Breast epithelium (tissue), 4 donors: ENCODE measurements at places on chromosomes 7 and 10. TPM values are rescaled to one million over a fixed set of nuclear protein-coding genes. Genes with fewer than 3 reads are reported as not detected.

GRCh38 chr7:77525231-77525630 is 11.9 kb upstream of the PTPN12 start:
- no peaks in the 10 kb centered on the region for H3K4me1 ChIP-seq
- H3K36me3 ChIP-seq: no peaks in the 10 kb centered on the region
- no peaks in the 10 kb centered on the region for H3K27me3 ChIP-seq
- no peak for DNase-seq
- H3K4me3 ChIP-seq: no peak overlapping the region

DNA sequence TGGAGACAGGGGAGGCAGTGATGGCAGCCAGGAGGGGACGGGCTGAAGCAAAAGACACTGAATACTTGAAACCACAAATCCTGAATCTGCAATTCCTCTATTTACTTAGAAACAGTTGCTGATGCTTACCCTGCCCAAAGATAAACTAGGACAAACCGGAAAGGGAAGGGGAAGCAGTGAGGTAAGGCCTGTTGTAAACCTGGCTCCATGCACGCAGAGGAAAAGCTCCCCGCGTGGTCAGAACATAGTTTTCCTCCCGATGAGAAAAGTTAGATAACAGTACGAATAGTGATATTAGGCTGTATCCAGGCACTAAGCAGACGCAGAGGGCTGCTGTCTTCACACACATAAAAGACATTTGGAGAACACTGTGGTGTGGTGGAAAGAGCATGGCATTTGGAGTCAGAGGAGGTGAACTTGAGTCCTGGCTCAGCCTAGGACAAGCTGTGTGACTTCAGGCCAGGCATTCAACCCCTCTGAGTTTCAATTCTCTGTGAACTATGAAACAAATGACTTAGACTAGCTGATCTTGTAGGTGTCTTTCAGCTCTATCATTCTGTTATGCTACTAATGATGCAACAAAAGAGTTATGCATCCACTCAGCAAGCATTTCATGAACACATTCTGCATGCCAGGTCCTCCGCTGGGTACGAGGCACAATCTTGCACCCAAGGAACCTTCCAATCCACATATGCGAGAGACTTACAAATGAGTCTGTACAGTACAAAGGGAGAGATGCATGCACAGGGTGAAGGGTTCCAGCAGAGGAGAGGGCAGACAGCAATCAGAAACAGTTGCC is 80.9 kb downstream of the SORBS1 start:
- H3K4me1 ChIP-seq: peaks cover 12% of the 10 kb centered on the region
- no peaks in the 10 kb centered on the region for H3K36me3 ChIP-seq
- no peak for DNase-seq
- H3K4me3 ChIP-seq: no peak overlapping the region
- no peaks in the 10 kb centered on the region for H3K27me3 ChIP-seq

- H3K4me1 ChIP-seq: no peaks in the 10 kb centered on the region
- H3K36me3 ChIP-seq: no peaks in the 10 kb centered on the region
- H3K4me3 ChIP-seq: no peak overlapping the region
Observed at GRCh38 chr10:98351831-98352402, 63.1 kb downstream of the PYROXD2 start.

- H3K36me3 ChIP-seq: no peaks in the 10 kb centered on the region
- H3K27ac ChIP-seq: no peak overlapping the region
- DNase-seq: no peak
- no peaks in the 10 kb centered on the region for H3K27me3 ChIP-seq
- H3K4me3 ChIP-seq: no peak overlapping the region
Observed at GRCh38 chr10:99290306-99290705, 38.9 kb upstream of the CNNM1 start.

GRCh38 chr7:90668992-90669391 is 72.9 kb downstream of the CDK14 start:
- DNase-seq: no peak
- H3K27me3 ChIP-seq: no peaks in the 10 kb centered on the region
- H3K4me1 ChIP-seq: no peaks in the 10 kb centered on the region
- no peak overlapping the region for H3K4me3 ChIP-seq
- no peak overlapping the region for H3K27ac ChIP-seq

- no peaks in the 10 kb centered on the region for H3K36me3 ChIP-seq
- H3K4me3 ChIP-seq: no peak overlapping the region
- no peaks in the 10 kb centered on the region for H3K27me3 ChIP-seq
- no peak for DNase-seq
- no peaks in the 10 kb centered on the region for H3K4me1 ChIP-seq
Observed at GRCh38 chr7:128045766-128046165, 14.5 kb upstream of the LRRC4 start.

GRCh38 chr10:124725791-124726190 is 18.4 kb downstream of the FAM53B start:
- H3K27me3 ChIP-seq: no peaks in the 10 kb centered on the region
- no peak overlapping the region for H3K27ac ChIP-seq
- H3K36me3 ChIP-seq: no peaks in the 10 kb centered on the region

DNA sequence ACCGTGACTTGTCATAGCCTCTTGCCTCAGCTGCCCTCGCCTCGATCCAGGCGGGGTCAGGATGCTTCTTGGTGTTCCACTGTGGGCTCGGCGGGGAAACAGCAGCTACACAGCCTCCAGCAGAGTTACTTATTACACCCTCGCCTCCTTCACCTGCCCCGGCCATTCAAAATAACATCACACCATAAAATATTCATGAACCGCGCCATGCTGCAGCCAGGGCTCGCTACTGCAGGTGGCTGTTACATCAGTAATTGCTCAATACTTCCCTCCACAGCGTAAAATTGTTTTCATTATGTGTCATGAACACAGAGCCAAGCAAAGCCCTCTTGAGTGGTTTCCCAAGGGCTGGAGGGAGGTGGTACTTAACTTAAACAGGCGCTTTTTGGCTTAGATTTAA is 241.5 kb upstream of the SP8 start:
- H3K27ac ChIP-seq: no peak overlapping the region
- no peak overlapping the region for H3K4me3 ChIP-seq
- H3K27me3 ChIP-seq: peaks cover 7% of the 10 kb centered on the region
- H3K36me3 ChIP-seq: no peaks in the 10 kb centered on the region
- H3K4me1 ChIP-seq: no peaks in the 10 kb centered on the region

- no peak overlapping the region for H3K4me3 ChIP-seq
- H3K27me3 ChIP-seq: no peaks in the 10 kb centered on the region
- H3K27ac ChIP-seq: no peak overlapping the region
- H3K4me1 ChIP-seq: no peaks in the 10 kb centered on the region
- no peak for DNase-seq
Observed at GRCh38 chr10:127345231-127345965, 149.0 kb upstream of the INSYN2A start.

DNA sequence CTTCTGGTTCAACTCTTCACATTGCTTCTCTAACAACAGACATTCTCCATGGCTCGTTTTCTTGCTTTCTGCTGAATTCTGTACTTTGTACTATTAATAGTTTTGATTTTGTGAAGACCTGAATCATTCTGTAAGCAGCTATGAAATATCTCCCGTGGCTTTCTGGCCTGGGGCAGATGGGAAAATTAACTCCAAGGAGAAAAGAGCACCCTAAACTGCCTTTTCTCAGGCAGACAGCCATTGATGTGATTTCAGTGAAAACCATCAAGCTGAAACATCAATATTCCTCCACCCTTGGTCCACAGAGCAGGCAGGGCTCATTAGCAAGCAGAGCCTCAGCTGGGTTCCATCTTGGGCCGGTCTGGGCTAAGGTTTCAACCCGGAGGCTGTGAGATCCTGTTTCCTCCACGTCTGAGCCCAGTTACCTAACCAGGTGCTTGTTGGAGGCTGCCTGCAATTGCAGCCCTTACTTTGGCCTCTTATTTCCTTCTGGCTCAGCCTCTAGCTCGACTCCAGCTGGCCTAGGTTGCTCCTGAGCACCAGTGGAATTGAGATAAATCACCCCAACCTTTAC is 21.1 kb upstream of the EZH2 start:
- H3K4me3 ChIP-seq: no peak overlapping the region
- H3K36me3 ChIP-seq: no peaks in the 10 kb centered on the region
- no peak overlapping the region for H3K27ac ChIP-seq
- H3K4me1 ChIP-seq: no peaks in the 10 kb centered on the region
- no peak for DNase-seq
- no peaks in the 10 kb centered on the region for H3K27me3 ChIP-seq

- H3K36me3 ChIP-seq: no peaks in the 10 kb centered on the region
- H3K4me1 ChIP-seq: no peaks in the 10 kb centered on the region
- H3K4me3 ChIP-seq: peak within 1 kb of the TSS; percentile 47
- H3K27me3 ChIP-seq: no peaks in the 10 kb centered on the region
Observed at GRCh38 chr7:20217193-20217948, at the start of gene MACC1. Gene MACC1, minus strand, starts transcription at chr7:20217384. Its CDS starts 55,522 bp downstream, at chr7:20161862.

- H3K27ac ChIP-seq: no peak overlapping the region
- H3K36me3 ChIP-seq: no peaks in the 10 kb centered on the region
- no peak for DNase-seq
- no peaks in the 10 kb centered on the region for H3K4me1 ChIP-seq
- no peaks in the 10 kb centered on the region for H3K27me3 ChIP-seq
- H3K4me3 ChIP-seq: no peak overlapping the region
Observed at GRCh38 chr10:103605359-103606096, 112.0 kb downstream of the NEURL1 start.

DNA sequence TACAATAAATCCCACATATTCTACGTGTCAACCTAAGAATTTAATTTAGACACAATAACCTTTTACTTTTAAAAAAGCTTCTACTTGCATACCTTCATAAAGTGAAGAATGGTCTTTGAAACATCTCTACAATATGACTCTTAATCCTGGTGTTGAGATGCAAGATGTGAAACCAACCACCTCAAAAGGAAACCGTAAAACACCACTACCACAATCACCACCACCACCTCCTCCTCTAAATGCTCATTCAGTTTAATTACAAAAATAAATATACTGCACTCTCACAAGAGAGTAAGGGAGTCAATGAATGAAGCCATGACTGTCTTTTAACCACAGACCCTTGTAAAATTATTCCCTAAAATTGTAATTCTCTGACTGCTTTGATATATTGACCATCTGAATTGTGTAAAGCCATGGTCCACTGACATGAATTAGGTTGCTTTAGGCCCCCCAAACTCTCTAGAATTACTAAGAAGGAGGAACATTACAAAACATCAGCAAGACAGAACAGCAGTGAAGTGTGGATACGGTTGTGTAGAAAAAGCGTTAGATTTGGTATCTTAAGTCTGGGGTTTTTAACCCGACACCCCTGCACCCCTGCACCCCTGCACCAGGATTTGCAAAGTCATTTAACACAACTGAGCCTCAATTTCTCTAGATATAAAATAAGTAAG is 171.4 kb downstream of the SFMBT2 start:
- no peaks in the 10 kb centered on the region for H3K36me3 ChIP-seq
- H3K4me3 ChIP-seq: no peak overlapping the region

- H3K4me1 ChIP-seq: no peaks in the 10 kb centered on the region
- H3K4me3 ChIP-seq: no peak overlapping the region
- H3K27me3 ChIP-seq: no peaks in the 10 kb centered on the region
- no peaks in the 10 kb centered on the region for H3K36me3 ChIP-seq
- DNase-seq: no peak
Observed at GRCh38 chr7:23396222-23397015, 73.9 kb downstream of the IGF2BP3 start.

- DNase-seq: no peak
- H3K4me1 ChIP-seq: no peaks in the 10 kb centered on the region
- H3K36me3 ChIP-seq: no peaks in the 10 kb centered on the region
- H3K27me3 ChIP-seq: no peaks in the 10 kb centered on the region
- H3K27ac ChIP-seq: no peak overlapping the region
Observed at GRCh38 chr10:44763331-44763730, 147.8 kb upstream of the TMEM72 start.

DNA sequence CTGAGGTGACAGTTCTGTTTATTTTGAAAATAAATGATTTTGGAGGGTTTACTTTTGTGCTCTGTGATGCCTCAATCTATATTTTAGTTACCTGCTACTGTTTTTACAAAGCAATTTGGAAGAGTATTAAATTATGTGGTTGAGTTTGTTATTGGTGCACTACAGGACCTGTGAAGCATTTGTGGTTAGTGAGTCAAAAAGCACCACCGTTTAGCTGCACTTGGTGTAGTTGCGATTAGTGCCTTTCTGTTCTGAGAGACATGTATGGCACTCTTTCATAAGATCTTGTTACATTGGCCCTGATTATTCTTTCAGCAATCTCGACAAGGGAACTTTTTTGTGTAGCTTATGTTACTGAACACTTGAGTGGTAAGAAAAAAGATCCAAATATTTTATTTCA is 132.2 kb downstream of the BBS9 start:
- no peak for DNase-seq
- no peaks in the 10 kb centered on the region for H3K4me1 ChIP-seq
- H3K27me3 ChIP-seq: no peaks in the 10 kb centered on the region
- no peak overlapping the region for H3K4me3 ChIP-seq
- H3K27ac ChIP-seq: no peak overlapping the region

DNA sequence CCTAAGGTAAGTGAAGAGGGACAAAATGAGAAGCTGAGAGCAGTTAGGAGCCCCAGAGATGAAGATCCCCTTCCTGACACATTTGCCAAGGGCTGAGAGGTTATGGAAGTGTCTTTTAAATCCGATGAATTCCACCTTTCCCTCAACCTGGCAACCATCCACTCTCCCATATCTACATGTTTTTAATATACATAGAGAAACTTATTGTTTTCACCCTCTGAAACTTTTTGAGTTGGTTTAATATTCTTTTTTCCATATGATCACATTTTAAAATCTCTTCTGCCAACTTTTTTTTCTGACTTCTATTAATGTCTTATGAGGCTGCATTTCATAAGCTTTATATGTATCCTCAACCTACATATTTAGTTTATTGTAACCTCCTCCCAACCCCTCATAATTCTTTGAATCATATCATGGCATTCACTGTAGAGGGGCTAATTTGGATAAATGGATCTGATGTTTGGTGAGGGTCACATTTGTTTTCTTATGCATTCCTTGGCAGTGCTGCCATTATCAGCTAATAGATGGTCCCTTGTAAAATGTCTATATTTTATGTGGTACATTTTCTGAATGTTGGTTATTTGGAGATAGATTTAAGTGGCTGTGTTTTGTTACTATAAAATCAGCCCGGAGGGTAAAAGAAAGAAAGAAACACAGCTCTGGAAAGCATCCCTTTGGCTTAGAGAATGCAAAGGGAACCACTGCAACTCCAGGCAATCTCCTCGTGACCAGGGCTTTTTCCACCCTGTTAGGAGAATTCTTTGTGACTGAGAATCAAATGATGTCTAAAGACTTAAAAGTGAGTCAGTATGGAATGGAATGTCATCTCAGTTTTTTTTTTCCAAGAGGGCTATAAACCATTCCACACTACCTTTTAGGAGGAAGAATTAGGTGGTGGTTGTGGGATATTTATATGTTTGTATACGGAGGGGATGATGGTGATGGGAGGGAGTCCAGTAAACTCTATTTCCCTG is 334.4 kb downstream of the SUGCT start:
- no peaks in the 10 kb centered on the region for H3K36me3 ChIP-seq
- no peak for DNase-seq
- H3K27ac ChIP-seq: no peak overlapping the region
- no peak overlapping the region for H3K4me3 ChIP-seq

GRCh38 chr10:131451407-131452015 is 140.0 kb upstream of the TCERG1L start:
- H3K27me3 ChIP-seq: no peaks in the 10 kb centered on the region
- no peak overlapping the region for H3K4me3 ChIP-seq
- no peaks in the 10 kb centered on the region for H3K4me1 ChIP-seq
- H3K27ac ChIP-seq: no peak overlapping the region
- no peak for DNase-seq

- H3K27me3 ChIP-seq: no peaks in the 10 kb centered on the region
- no peaks in the 10 kb centered on the region for H3K36me3 ChIP-seq
- DNase-seq: no peak
- no peak overlapping the region for H3K27ac ChIP-seq
- peak overlapping the region; percentile 87 for H3K4me3 ChIP-seq
- no peaks in the 10 kb centered on the region for H3K4me1 ChIP-seq
Observed at GRCh38 chr10:62374862-62375710, 917 bp downstream of the ZNF365 start.

The ZNF248 gene
- total RNA-seq: 29.6 TPM

The MKX gene
- 1.8 TPM for total RNA-seq

The DMBT1 gene
- total RNA-seq: not detected

The GPR141 gene
- 0.88 TPM for total RNA-seq

The SPOCK2 gene
- 4.1 TPM for total RNA-seq

The CYP3A4 gene
- total RNA-seq: 0.33 TPM

The SPDYE9 gene
- total RNA-seq: not detected

The BICC1 gene
- 26.2 TPM for total RNA-seq

The SPDYE8 gene
- not detected for total RNA-seq
